ENCODE measurements at places on chromosomes 3 and 15.

GRCh38 chr3:145070795-145071194, 1090.2 kb downstream of the PLOD2 start:
- DNase-seq = no peak

DNA sequence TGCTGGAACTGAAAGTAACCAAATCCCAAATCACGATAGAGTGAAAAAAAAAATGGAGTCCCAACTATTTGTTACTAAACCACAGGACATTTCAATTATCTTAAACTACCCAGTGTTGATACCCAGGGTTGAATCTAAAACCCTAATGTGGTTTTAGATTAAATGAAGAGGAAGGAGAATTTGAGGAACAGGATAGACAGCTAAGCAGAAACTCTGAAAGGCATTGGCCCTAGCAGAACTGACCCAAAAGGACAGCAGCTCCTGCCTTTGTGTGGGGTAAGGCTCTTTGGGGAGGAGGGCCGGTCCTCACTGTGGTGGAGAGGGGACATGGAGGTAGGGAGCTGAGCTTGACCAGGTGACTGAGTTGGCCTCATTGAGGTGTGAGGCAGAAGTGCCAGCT, 30.7 kb upstream of the SNRK start:
- DNase-seq = no peak

- DNase-seq = no peak
These were observed 24.2 kb downstream of the ABHD2 start for GRCh38 chr15:89112341-89112971.

DNA sequence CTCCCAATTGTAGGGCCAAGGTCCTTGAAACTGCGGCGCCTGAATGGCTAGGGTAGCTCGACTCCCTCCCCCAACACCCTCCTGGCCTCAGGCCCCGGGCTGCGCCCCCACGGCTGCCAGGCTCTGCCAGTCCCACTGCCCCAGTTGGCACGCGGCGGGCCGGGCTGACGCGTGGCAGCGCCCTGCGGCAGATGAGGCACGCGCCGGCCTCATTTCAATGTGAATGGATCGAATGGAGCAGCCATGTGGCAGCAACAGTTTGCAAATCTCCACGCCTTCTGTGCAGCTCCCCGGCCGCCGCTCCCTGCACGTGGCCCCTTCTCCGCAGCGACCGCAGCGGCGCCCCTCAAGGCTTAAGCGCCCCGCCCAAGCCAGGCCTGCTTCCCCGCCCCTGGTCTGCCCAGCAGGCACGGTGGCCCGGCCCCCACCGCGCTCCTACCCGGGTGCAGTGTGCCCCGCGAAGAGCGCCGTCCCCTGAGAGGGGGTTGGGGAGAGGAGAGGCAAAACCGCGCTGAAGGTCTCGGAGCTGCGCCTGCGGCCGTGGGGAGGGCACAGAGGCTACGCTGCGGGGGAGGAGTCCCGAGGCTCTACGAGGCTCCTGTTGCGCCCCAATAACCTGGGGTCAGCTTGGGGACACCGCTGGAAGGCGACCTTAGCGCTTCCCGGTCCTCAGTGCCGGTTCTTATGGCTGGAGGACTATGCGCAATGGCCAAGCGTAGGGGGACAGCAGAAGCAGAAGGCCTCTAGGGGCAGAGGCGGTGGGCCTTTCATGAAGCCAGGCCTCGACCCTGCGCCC, 3.1 kb upstream of the DLL4 start:
- no peak for DNase-seq

- DNase-seq = no peak
These were observed 65.5 kb upstream of the DCBLD2 start for GRCh38 chr3:98966862-98967546.

- DNase-seq = no peak
These were observed 1.0 kb downstream of the C15orf61 start for GRCh38 chr15:67521783-67522568.

- DNase-seq = no peak
These were observed 76.8 kb downstream of the NPAP1 start for GRCh38 chr15:24752354-24752753.

GRCh38 chr3:109973733-109974132, 636.4 kb upstream of the DPPA4 start:
- no peak for DNase-seq

DNA sequence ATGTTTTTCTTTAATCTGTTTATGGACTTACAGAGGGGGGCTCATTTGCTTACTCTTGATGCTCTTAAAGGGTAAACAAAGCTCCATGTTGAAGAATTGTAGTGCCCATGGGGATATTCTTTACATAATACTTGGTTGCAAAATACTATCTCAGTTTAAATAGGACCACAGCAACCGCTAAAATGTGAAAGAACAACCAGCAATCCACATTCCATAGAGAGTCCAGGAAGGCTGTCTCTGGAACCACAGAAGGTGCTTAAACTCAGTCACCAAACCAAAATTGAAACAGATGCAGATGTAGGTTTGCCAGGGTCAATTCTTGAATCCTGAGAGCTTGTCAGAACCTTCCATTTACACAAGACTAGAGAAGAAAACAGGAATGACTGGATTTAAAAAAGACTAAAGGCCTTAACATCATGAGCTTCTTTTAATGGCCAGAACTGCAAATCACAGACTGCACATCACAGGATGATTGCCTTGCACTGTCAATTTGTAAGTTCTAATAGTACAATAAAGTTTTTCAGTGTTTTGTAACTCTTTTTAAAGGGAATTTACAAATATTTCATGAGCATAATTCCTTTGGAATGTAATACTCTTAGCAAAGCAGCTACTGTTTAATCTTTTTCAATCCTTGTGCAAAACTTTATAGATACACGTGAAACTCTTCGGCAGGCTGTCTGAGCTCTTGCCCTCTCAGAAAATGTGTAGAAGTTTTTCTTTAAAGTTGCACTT, 661.6 kb downstream of the SI start:
- peak; percentile 5 for DNase-seq

GRCh38 chr15:70095408-70096214, 2.1 kb downstream of the TLE3 start:
- DNase-seq = no peak

GRCh38 chr15:59550956-59551355, 60.6 kb upstream of the GCNT3 start:
- no peak for DNase-seq

DNA sequence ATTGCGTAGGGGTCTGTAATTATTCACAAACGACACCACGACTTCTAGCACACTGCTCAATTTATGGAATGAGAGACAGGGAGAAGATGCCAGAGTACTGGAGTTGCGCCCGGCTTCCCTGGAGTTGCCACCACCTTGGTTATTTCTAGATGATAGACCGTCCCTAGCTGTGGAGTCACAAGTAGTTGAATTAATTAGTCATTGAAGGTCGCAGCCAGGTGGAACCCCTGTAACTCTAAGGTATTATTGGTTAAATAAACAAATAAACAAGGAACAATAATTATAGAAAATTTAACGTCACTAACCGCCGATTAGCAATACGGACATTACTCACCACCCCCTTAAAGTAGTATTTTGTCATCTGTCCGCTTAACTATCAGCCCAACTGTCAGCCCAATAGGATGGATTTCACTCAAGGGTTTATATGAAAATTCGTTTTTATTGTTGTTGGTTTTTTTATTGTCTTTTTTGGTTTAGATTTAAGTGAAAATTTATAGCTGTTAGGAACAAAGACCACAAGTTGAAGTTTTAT, 911 bp upstream of the AZI2 start:
- DNase-seq = no peak

DNA sequence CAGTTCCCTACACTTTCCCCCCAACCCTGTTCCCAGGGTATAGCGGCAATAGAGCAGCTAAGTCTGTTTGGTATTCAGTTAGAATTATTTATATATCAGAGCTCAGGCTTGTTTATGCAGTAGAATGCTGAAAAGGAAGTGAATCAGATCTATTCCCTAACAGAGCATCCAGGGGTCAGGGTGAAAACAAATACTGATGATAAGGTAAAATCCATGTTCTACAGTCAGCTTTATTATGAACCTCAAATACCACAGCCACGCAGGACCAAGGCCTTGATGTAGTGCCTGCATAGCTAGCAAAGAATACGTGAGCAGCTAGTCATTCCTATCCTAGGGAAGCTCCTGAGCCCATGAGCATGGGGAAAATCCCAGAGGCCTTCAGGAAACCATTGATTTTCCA, 229.7 kb upstream of the ICE2 start:
- DNase-seq = no peak

DNA sequence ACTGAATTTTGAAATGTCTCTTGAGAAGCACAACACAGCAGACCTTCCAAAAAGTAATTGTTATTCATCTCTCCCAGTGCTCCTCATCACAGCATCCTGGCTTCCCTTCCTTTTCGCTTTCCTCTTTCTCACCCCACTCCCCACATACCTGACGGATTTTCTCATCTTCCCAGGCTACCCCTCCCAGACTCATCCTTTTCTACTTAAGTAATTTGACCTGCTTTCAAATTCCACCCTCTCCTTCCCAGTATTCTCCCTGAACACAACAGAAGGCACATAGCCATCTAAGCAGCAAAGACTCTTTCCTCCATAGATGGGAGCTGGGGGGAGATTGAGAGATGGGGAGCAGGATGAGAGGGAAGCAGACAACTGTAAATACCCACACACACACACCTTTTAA, 187.1 kb upstream of the STT3B start:
- no peak for DNase-seq

DNA sequence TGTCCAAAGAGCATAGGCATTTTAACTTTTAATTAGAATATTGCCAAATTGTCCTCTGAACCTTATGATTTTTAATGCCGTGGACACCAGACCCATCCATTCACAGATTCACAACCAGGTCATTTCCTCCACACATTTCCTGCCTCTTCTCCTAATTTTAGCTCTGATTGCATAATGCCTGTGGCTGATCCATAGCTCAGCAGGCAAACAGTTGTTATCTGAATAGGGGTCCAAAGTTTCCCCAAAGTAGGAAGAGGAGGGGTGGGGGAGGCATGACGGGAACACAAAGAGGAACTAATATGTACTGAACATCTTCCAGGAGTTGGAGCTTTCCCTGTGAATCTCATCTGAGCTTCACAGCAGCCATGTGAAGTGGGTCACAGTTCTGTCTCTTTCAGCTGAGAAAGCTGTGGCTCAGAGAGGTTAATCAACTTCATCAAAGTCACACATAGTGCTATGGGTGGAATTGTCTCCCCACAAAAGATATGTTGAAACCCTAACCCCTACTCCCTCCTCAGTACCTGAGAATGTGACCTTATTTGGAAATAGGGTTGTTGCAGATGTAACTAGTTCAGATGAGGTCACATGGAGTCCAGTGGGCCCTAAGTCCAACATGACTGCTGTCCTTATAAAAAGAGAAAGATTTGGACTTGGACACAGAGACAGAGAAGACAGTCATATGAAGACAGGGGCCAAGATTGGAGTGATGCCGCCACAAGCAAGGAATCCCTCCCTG, 106.7 kb upstream of the AGBL1 start:
- DNase-seq = no peak

- DNase-seq = peak; percentile 40
These were observed 43.0 kb downstream of the ABHD5 start for GRCh38 chr3:43733459-43734384.

DNA sequence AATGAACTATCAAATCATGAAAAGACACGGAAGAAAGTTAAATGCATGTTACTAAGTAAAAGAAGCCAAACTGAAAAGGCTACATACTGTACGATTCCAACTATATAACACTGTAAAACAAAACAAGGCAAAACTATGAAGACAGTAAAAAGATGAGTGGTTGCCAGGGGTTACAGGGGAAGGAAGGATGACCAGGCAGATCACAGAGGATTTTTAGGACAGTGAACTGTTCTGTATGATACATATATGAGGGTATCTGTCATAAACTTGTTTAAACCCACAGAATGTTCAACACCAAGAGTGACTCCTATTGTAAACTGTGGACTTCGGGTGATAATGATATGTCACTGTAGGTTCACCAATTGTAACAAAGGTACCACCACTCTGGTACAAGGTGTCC, 60.6 kb downstream of the CHSY1 start:
- no peak for DNase-seq

DNA sequence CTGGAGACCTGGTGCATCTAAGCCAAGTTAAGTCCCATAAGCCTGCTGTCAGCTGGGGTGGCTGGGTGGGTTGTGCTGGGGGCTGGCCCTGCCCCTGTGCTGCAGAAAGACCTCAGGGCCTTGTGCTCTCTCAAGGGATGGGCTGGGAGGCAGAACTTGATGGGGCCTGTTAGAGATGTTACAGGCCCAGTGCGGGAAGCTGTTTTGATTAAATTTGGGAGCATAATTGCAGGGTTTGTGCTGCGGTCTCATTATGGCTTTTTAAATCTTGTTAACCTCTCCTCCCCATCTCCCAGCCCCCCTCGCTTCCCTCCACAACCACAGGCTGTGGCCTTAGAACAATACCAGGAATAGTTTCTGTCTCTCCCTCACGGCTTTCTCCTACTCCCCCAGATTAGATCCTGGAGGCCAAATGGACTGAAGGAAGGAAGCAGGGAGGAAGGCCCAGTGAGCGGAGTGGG, 87.6 kb upstream of the TLE3 start:
- DNase-seq = no peak

DNA sequence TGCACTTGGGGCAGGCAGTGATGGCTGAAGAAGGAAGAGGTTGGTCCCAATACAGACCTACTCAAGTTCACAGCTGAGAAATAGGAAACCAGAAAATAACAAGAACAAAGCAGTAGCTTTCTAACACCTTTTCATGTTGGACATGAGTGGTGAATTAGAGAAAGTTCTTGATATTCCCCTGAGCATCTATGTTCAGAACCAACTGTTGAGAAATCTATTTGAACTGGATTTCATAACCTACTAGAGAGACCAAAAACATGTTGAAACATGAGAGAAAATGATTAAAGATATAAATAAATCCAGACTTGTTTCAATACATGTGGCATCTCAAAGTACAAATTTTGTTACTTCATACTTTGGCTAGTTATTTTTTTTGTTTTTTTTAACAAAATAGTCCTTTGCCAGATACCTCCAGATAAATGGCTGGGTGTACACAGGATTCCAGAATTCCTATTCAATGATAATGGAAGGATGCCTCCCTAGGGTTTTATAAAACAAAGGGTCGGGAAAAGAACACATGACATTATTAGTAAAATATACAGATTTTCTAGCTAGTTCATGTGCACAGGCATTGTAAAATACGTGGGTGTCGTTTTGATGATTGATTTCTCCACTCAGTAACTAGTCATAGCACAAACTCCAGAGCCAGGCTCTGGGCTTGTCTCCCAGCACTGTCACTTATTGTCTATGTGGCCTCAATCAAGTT, 34.4 kb upstream of the TNFSF10 start:
- no peak for DNase-seq

DNA sequence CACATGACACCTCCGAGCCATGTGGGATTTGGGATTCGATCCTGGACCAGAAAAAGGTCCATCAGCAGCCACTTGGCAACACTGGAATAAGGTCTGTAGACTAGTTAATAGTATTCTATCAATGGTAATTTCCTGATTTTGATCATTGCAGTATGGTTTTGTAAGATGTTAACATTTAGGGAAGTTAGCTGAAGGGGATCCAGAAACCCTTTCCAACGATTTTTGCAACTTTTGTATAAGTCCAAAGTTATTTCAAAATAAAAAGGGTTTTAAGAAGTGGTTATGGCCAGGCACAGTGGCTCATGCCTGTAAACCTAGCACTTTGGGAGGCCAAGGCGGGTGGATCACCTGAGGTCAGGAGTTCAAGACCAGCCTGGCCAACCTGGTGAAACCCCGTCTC, 10.2 kb downstream of the BDH1 start:
- no peak for DNase-seq

GRCh38 chr3:124731760-124732159, 1.5 kb downstream of the UMPS start:
- no peak for DNase-seq
